ENCODE measurements at places on chromosomes 2 and 18.

DNA sequence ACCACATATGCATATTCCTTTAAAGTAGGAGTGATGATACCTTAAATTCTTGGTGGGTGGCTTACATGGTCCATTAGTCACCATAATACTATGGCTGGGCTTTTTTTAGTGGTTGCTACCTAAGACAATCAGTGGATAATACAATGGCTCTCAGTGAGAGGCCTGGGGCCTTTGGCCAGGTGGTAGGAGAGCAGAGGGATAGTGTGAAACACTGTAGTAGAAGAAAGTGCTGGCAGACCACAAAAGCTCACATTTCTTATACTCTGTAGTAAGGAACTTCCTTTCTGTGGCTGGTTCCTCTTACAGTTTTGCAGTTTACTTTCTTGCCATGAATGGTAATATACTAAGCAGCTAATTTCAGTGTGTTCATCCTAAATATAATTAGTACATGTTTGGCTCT lies 583.5 kb downstream of the XIRP2 start:
- DNase-seq: no peak

- DNase-seq: no peak
Observed at GRCh38 chr2:143321994-143322393, 192.8 kb downstream of the ARHGAP15 start.

GRCh38 chr18:79914614-79915160 lies 36.8 kb downstream of the SLC66A2 start:
- DNase-seq: no peak

- peak; percentile 22 for DNase-seq
Observed at GRCh38 chr18:12606592-12607315, 51.2 kb downstream of the SPIRE1 start.

DNA sequence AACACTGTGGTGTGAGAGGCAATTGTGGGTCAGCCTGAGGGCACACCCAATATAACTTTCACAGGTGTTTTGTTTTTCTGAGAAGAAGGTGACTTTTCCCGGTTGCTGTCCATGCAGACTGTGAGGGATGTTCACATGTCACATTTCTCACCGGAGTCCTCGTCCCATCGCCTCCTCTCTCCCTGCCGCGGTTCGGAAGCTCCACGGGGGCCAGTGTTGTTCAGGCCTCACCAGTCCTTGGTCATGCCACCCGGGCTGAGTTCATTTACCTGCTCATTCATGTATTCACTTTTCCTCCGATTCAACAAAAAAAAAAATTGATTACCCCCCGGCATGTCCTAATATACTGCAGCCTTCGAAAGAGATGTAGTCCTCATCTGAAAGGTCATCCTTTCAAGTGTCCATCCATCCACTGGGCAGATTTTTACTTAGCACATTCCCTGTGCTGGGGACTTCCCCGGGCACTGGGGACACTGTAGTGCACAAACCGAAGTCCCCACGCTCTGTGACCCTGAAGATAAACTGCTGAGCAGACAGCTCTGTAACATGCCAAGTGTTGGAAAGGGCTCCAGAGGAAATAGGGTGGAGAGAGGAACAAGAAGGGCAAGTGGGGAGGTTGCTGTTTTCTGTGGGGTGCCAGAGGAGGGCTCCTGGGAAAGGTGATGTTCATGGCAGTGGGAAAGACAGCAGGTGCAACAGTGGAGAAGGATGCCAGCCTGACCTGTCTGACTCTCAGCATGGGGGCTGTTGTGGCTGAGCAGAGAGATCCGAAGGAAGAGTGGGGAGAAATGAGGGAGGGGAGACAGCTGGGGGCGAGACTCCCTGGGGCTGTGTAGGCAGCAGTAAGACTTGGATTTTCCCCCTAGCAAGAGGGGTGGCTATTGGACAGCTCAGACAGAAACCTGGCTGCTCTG lies 22.4 kb downstream of the LRRFIP1 start:
- DNase-seq: no peak

DNA sequence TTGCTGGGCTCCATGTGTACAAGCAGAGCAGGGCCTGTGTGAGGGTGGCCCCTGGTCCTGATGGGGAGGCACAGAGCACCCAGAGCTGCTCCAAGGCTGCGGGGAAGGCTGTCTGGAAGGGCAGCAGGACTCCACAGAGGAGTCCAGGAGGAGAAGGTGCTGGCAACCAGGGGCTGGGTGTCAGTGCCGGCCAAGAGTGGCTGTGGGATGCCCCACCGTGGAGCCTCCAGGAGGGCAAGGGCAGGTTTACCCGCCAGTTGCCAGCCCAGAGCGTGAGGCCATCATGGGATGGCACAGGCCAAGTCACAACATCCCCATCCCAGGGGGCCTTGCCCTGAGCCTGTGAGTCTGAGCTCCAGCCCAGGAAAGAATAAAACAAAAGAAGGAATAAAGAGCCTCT lies 241.8 kb downstream of the NAPG start:
- DNase-seq: no peak

DNA sequence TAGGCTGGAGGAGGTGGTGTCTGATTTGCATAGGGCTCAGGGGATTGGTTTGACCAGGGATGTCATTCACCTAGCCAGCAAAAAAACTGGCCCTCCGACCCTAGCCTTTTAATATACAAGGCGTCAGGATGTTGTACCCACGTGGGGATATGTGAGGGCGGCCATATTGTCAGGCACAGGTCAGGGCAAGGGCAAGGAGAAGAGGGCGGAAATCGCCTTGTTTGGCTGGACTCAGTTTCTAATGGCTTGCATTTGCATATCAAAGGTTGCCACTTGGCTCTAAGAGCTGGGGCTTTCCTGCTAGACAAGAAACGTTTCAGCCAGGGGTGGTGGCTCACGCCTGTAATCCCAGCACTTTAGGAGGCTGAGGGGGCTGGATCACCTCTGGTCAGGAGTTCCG lies 24.9 kb upstream of the PDCL3 start:
- DNase-seq: no peak

DNA sequence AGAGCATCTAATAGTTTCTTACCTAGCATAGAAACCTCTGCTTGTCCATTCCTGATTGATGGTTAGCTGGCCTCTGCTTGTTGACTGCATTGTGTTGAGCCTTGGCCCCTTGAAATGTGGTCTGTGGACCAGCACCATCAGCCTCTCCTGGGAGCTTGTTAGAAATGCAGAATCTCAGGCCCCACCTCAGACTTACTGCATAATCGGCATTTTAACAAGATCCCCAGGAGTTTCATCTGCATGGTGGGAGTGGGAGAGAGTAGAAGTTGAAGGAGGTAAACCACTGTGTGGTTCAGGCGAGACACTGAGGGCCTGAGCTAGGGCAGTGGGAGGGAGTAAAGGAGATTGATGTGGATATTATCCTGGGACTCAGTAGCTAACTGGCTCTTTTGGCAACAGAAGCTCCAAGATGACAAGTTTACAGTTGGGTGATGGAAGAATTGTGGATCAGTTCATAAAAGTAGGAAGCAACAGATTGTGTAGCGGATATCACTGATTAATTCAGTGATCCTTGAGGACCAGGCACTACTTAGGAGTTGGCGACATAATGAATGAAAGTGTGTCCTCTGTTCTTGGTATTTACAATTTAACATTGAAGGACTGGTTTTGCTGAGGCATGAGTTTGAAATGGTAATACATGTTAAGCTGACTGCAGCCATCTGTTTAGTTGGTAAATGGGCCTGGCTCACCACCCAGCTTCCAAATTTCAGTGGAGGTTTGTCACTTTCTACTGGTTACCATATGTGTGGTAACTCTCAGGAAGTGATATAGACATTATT lies 20.9 kb downstream of the PHLPP1 start:
- DNase-seq: no peak

DNA sequence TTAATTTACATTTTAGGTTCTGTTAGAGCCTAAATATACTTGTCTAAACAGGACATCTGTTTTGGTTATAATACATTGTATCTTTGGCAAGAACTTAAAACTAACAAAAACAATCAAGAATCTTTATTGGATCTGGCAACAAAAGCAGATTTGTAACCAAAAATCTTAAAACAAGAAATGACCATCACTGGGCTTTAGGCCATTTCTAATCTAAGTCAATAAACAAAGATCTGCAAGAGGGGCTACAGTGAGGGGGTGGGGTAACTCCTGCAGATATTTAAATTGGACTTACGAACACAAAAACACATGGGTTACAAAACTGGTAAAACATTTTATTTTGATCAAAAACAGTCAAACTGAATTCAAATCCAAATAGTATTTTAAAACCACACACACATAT lies 77.3 kb downstream of the SRBD1 start:
- no peak for DNase-seq

DNA sequence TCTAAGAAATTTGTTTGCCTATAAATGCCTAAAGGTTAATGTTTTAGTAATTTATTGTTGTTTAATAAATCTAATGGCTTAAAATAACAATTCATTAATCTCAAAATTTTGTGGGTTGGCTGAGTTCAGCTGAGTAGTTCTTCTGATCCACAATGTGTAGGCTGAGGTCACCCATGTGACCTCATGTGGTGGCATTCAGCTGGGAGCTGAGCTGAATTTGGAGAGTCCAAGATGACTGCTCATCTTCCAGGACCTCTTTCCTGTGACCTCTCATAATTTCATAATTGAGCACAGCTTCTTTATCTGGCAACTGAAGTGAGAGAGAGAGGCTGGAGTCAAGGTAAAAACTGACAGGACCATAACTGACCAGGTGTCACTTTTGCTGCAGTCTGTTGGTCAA lies 132.4 kb downstream of the TXNL1 start:
- no peak for DNase-seq

GRCh38 chr2:234840336-234840735 lies 111.5 kb upstream of the SH3BP4 start:
- DNase-seq: no peak

- no peak for DNase-seq
Observed at GRCh38 chr2:176709149-176709951, 440.1 kb downstream of the MTX2 start.

All from midbrain (tissue), 1 donor.